Urinary bladder (tissue), 4 donors: ENCODE measurements at places on chromosomes 11 and 22. TPM values are rescaled to one million over a fixed set of nuclear protein-coding genes. Genes with fewer than 3 reads are reported as not detected.

DNA sequence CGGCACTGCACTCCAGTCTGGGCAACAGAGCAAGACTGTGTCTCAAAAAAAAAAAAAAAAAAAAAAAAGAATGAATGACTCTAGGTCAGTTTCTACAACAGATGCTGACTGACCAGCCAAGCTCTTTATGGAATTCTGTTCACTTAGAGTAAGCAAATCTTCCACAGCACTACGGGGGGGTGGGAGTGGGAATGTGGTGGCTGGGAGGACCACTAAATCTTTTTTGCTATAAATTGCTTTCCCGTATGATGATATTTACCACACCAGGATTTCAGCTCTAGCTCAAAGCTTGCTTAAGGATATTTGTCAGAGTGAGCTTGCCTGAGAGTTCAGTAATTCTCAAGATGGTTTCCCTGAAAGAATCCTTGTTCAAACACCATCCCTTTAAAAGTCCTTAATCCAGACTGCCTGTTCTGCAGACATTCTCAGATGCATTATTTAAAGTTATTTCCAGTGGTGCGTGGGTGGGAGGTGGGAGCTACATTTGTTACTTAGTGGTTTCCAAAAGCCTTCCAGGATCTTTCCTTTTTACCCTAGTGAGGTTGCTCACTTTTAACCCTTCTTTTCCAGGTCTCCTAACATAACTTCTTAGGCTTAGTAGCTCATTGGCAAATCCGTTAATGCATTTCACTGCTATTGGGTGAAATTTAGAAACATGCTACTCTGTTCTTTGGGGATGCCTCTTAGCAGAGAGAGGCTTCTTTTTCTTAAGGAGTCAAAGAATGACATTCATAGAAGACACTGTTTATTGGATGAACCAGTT is 65.9 kb downstream of the UBASH3B start:
- DNase-seq = no peak

- no peak for DNase-seq
Measured at GRCh38 chr11:9760193-9760575, 96.3 kb downstream of the SWAP70 start.

DNA sequence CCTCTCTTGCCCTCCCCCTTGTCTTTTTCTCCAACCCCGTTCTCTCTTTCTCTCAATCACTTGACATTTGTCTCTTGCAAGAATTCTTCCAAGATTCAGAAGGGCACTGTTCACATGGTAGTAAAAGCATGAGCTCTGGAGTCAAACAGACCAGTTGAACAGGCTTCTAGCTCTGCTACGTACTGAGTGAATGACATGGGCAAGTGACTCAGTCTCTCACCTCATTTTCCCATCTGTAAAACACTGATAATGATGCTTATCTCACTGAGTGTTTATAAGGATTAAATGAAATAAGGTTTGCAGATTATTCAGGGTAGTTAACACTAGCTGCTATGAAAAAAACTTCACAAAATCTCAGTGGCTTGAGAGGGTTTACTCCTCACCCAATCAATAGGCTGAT is 5.9 kb upstream of the IL10RA start:
- no peak for DNase-seq

DNA sequence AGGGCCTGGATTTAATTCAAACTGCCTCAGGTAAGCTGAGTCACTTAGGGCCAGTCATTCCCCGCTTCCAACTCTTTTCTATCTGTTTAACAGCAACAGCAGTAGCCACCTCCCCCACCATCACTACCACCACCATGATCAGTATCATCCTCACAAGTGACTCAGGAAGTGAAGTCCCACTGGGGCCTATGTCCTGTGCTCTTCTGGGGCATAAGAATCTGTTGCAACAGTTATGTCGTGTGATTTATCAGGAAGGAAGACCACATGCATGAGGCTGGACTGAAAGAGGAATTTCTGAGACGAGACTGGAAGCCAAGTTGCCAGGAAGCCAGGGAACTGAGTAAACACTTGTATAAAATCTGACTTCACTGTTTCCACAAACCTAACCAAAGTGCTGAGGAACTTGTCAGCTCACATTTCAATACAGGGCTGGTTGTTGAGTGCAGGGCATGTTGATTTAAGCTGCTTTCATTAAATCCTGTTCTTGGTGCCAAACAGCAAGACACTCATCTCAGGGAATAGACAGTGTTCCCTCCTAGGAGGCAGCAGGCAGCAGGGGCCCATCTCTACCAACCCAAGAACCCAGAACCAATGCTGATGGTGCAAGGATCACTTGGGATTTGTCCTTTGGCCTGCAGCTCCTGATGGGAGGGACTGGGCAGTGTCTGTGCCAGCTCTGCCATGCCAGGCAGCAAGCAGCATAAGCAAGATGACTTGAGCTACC is 226.7 kb upstream of the NARS2 start:
- peak; percentile 71 for DNase-seq

- DNase-seq = no peak
Measured at GRCh38 chr11:68532727-68533369, 72.3 kb downstream of the PPP6R3 start.

DNA sequence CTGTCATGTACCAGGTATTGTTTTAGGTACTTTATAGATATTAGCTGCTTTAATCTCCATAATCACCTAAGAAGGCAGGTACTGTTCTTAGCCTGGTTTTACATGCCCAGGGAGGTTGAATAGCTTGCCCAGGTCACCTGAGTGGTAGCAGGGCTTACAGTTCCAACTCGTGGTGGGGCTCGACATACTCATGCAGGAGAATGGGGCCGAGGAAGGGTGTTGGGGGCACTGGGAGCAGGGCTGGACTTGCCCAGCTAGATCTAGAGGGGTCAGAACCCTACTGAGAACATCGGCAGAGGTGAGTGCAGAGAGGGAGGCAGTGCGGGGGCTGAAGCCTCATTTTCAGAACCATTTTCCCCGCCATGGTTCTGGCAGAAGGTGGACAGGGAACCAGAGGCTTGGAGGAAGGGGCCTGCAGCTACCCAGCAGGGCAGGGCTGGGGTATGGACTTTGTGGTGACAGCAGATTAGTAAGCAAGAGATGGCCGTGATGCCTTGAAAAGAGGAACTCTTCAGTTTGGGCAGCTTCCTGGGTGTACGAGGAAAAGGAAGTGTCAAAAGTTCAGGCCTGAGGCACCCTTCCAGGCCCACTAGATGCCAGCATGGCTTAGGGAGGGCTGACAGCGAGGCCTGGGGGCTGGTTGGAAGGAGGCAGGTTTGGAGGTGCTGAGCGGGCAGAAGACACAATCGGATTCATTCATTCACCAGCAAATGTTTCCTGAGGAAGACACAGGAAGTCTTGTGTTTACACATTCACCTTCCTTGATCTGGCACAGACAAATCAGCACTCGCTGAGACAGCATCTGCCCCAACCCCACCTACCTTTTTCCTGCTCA is 54.7 kb upstream of the LYVE1 start:
- no peak for DNase-seq

DNA sequence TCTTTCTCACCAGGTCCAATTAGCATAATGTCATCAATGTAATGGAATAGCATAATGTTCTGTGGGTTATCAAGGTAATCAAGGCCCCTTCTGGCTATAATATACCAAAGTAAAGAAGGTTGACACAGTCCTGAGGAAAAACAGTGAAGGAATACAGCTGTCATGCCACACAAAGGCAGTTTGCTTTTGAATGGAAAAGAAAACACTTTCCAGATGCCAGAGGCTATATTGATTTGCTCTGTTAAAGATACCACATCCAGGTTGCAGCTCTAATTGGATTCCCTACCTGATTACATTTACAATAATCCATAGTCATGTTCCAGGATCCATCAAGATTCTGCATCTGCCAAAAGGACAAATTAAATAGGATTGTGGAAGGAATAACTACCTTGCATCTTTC is 22.3 kb upstream of the CLPB start:
- DNase-seq = no peak

DNA sequence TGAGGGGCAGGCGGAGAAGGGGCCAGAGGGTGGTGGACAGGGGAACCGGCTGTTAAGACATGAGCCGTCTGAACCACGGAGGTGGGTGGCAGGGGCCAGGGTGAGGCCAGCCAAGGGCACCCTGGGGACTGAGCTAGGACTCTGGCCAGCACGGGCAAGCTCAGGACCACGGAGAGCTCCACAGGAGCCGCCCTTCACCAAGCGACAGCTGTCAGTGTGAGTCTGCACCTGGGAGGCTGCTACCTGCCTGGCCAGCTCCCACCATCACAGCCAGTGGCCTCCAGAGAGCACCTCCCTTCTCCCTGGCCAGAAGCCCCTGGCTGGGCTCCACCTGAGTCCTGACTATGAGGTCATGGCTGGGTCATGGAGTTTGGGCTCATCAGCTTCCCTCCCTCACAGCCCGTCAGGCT is 21.6 kb downstream of the MGAT3 start:
- no peak for DNase-seq

Gene BTG4
- total RNA-seq = not detected

Gene CALCB
- 0.42 TPM for total RNA-seq
